ENCODE measurements at places on chromosomes 3 and 15.

DNA sequence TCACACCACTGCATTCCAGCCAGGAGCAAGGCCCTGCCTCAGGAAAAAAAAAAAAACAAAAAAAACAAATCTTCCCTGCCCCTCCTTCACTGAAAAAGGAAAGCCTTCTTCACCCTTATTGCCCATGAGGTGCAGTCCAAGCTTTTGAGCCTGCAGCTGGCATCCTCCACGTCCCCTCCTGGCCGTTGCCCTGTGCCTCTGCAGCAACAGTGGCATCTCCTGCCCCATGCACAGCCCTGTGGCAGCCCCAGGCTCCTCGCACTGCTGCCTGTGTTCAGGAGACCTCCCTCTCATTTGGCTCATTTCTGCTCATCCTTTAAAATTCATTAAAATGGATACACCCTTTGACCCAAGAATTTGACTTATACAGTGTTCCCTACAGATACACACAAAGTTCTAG, 72.7 kb upstream of the PLXNA1 start:
- DNase-seq: no peak

DNA sequence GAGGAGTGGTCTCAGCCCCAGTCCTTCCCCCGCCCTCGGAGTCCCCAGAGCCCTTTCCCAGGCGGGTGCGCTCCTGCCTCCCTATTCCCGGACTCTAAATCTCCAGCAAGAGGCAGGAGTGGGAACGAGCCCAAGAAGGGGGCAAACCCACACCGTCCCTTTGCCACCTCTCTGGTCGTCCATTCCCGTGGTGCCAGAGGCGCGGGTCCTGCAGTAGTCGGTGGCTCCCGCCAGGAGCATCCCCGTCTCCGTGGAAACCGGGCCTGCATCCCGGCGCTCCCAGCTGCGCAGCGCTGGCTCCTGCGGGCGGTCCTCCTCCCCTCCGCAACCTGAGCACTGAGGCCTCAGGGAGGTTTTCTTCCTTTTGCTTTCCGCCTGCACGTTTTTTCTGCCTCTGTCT, 44.8 kb downstream of the LHFPL4 start:
- no peak for DNase-seq

- DNase-seq: no peak
Measured at GRCh38 chr15:99906793-99907192, 173.6 kb upstream of the LYSMD4 start.

- no peak for DNase-seq
Measured at GRCh38 chr3:128253150-128253549, 99.9 kb downstream of the EEFSEC start.

- peak; percentile 59 for DNase-seq
Measured at GRCh38 chr3:162295323-162295983, 798.8 kb downstream of the OTOL1 start.

GRCh38 chr3:108312656-108313055, 16.3 kb downstream of the HHLA2 start:
- peak; percentile 23 for DNase-seq

DNA sequence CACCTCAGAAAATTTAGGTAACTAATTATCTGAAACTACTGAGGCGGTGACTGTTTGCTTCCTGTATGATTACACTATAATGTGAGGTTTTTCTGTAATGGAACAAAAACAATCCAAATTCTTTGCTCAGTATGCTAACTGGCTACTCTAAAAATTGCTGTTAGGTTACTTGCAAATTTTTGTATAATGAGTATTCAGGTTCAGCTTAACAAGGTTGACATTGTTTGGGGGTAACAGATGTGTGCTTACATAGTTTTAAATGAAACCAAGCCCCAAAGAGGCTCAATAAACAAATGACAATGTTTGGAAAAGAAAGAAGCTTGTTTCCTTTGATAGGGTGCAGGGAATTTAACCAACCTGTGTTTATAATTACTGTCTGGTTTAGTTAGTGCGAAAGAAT, 414.5 kb upstream of the MDFIC2 start:
- DNase-seq: no peak

- no peak for DNase-seq
Measured at GRCh38 chr3:171680726-171681411, 129.4 kb downstream of the PLD1 start.

- DNase-seq: no peak
Measured at GRCh38 chr3:14775011-14775410, 43.8 kb upstream of the FGD5 start.

DNA sequence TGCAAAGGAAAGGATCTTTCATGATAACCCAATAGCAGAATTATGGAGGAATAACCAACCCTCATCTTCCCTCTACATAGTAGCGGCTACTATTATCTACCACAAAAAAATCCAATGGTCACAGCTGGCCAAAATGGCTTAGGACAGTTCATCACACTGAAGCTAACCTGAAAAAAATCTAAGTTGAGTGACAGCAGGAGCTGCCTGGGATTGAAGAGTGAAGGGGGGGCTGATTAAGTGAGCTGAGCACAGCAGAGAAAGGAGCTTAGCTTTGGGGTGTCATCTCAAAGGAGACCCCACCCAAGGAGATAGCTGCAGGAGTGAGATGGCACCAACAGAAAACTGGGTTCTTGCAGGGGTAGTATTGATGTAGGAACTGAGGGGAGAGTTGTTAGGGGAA, 33.6 kb downstream of the CCNL1 start:
- no peak for DNase-seq

GRCh38 chr3:4981294-4981664, 2.0 kb downstream of the BHLHE40 start:
- DNase-seq: no peak

- no peak for DNase-seq
Measured at GRCh38 chr3:120416868-120417267, 33.9 kb downstream of the FSTL1 start.

- DNase-seq: no peak
Measured at GRCh38 chr15:28109626-28110455, 10.7 kb upstream of the OCA2 start.

- no peak for DNase-seq
Measured at GRCh38 chr3:32262201-32262600, 23.7 kb downstream of the CMTM8 start.

GRCh38 chr15:61910839-61911369, 149.3 kb downstream of the VPS13C start:
- DNase-seq: no peak

DNA sequence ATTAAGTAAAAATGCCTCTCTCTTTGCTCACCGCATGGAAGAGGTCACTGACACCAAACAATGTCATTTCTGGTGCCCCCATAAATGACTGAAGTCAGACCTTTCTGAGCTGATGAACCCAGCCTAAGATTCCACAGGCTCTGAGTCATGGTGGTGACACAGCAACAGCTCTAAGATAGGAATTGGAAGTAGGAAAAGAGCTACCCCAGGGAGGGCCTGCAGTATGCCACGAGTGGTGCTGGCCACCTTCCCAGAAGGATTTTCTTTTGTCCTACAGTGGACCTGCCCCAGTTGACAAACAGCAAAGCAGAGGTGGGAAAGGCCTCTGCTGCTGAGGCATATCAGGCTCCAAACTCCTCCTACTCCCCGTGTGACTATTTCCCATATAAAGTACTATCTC, 208.1 kb downstream of the MINAR1 start:
- DNase-seq: peak; percentile 56

DNA sequence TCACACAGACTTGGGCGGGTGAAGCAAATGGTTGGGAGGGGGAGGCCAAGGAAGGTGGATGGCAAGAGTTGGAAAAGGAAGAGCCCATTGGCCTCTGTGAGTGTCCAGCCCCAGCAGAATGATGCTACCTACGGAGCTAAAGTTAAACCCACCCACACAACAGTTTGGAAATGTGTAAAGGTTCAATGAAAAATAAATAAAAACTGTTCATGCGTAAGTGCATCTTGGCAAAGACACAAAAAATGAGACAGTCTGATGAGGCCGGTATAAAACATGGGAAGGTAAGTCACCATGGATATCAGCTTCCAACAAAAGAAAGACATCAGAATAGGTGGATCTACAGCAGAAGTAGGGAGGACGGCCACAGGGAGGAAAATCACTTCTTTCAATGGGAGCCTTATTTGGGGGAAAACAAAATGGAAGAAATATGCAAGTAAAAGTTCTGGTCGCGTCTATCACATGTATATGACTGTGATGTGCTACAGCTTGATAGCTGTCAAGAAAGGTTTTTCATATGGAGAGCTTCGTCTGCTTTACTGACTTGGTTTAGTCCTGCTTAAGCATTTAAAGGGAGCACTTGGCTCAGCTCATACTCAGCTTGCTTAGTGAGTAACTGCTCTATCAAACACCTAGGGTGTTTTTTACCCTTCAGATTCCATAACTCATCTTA, 82.8 kb downstream of the TIGIT start:
- DNase-seq: no peak

DNA sequence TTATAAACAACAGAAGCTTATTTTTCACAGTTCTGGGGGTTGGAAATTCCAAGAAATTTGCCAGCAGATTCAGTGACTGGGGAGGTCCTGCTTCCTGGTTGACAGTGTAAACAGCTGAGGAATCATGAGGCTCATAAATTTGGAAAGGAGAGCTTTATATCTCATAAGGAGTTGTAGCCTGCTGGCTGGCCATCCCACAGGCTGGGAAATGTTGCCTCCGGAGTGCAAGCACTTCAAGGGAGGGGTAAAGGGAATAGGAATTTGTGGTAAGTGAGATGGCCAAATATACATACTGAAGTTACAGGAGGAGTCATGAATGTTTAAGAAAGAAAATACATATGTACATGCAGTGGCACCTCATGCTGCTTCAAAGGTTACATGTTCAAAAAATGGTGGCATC, 217.2 kb upstream of the CBLB start:
- no peak for DNase-seq

GRCh38 chr3:60754617-60755016, 496.6 kb downstream of the FHIT start:
- no peak for DNase-seq

- no peak for DNase-seq
Measured at GRCh38 chr3:72413228-72413627, 435.0 kb downstream of the SHQ1 start.

DNA sequence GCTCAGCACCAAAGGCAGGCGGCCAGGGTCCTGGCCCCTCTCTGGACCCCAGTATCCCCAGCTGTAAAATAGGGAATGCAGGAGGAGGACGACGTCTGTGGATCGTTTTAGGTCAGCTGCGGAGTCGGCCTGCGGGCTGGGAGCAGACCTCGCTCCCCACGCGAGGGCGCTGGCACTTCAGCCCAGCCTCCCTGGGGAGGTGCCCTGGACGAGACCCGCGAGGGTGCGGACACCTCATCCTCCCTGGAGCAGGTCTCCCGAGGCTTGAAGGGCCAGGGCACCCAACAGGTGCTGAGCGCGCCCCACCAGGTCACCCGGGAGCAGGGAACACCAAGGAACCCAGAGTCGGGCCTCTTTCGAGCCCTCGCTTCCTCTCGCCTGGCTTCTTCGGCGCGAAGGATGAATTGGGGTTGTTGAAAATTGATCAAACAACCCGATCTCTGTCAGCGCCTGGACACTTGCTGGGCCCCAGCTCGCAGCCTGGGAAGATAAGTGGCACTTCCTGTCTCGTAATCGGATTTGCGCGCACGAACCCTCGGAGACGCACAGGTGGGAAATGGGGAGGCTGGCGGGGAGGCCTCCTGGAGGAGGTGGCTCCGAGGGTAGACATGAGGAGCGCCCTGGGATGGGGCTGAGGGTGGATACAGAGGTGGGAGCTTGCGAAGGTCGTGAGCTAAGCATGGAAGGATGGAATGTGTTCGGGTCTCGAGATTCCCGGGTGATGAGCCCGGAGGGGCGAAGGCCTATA, 588 bp upstream of the VIPR1 start:
- DNase-seq: no peak

Measured in stromal cell of bone marrow (primary cell).